Foreskin melanocyte (primary cell): ENCODE measurements at places on chromosomes 6 and 20.

DNA sequence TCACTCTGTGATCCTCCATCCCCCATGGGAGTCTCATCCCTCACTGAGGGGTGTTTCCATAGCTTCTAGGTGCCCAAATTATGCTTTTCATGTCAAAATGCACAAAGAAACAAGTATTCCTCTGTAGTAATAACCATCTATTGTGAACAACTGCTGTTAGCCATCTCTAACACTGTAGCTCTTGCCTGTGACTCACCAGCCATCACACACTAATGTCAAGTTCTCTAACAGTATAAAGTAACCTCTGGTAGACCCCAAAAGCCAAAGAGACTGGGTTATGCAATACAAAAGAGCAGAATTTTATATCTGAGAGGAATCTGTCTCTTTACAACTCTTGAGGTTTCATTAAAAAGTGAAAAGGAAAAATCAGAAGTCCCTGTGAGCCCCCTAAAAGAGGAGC is 25.4 kb upstream of the IYD start:
- DNase-seq: peak; percentile 42

DNA sequence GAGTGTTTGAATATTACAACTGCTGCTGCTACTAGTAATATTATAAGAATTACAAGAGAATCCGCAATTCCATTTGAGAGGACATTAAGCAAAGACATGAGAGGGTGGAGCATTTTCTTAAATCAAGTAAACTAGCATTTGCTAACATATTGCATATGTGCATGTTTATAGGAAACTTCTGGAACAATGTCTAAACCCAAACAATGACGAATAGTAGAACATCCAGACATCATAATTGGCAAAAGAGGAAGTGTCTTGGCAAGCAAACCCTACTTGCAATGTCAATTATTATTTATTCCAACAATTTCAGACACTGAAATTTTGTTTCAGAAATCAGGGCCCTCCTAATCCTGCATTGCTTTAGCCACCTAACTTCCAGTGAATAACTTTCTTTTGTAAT is 1155.3 kb upstream of the GJE1 start:
- DNase-seq: no peak

- no peak for DNase-seq
Observed at GRCh38 chr6:7188492-7188891, 80.7 kb downstream of the RREB1 start.

- no peak for DNase-seq
Observed at GRCh38 chr6:52375780-52376556, 14.0 kb downstream of the PAQR8 start.
